Suprapubic skin (tissue), 4 donors: ENCODE measurements at places on chromosomes 5 and 9.

- DNase-seq = no peak
Measured at GRCh38 chr9:125438506-125439433, 177.1 kb downstream of the GAPVD1 start.

DNA sequence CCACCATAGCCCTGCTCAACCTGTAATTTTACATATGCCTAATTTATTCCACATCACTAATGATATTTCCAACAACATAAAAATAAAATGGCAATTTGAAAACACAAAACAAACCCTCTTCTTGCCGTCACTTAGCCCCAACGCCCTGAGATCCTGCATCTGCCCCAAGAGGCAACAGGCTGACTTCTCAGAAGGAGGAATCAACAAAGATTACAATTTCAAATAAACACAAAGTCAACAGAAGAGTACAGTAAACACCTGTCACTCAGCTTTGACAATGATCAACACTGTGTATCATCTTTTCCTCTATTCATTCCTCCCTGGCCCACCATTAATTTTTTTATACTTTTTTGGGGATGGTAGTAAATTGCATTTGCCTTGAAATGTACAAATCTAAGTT lies 19.8 kb downstream of the EPB41L4B start:
- no peak for DNase-seq

- no peak for DNase-seq
Measured at GRCh38 chr5:166369807-166370206, 1921.6 kb upstream of the WWC1 start.

- DNase-seq = no peak
Measured at GRCh38 chr5:89036166-89036565, 153.2 kb upstream of the MEF2C start.

DNA sequence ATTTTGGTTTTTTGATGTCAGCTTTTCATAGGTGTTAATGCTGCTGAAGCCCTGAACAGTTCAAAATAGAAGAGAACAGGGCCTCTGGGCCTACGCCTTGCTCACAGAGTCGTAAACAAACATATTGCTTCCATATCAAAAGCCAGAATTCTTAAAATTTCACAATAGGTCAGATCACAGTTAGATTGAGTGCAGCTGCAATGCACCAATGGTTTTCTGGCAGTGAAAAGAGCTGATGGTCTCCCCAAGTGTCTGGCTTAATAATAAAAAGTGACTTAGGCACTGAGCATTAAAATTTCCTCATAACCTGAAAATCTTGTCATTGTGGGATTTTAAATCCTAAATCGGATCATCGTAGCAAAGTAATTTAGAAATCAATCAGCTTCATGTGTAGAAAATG lies 493.0 kb downstream of the CAAP1 start:
- DNase-seq = no peak

- no peak for DNase-seq
Measured at GRCh38 chr5:2013301-2014057, 130.8 kb upstream of the IRX4 start.

DNA sequence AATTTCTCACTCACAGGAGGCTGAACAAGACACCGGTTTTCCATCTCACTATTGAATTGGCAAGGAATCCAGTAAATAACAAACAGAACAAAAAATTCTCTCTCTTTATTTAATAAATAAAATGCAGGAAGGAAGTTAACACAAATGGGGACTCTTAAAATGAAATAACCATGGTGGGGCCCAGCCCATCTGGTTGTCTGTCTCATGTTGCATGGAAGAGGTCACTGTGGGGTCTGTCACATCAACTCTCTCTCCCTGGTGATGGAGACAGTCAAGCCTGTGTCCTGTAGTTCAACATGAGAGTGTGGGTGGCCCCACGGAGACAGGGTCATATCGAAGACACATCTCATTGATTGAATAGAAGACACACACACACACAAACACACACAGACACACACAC lies 297.7 kb downstream of the IRX2 start:
- no peak for DNase-seq

GRCh38 chr5:43608406-43608805 lies 5.4 kb downstream of the NNT start:
- no peak for DNase-seq

DNA sequence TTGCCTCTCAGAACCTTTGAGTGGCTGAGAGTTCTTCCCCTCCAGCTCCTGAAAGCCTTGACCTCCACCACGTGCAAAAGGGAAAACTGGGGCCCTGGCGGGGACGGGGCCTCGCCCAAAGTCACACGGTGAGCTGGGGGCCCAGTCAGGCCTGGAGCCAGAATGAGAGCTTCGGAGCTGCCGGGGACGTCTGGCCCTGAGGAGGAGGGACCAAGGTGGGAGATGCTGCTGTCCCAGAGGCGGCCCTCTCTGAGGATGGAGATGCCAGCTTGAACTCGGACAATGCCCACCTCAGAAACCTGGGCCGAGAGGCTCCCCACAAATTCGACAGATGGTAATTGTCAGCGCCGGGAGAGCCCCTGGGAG lies 643 bp downstream of the AK8 start:
- DNase-seq = no peak

DNA sequence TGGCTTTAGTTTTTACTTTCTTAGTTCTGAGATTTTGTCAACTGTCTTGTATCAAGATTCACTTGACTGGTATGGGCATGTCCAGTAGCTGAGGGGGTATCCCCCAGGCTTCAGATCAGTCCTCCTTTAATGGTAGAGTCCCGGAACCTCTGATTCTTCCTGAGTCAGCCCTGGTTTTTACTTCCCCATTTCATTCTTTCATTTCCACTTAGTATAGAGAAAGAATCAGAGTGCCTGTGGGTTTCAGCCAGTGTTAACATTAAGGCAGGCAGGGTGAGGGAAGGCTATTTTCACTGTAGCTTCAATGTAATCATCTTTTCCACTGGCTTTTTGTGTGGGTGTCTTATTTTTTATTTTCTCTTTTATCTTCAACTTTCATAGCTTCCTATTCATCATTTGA lies 8.3 kb upstream of the COMMD10 start:
- DNase-seq = no peak

- DNase-seq = no peak
Measured at GRCh38 chr9:81321551-81321950, 367.8 kb downstream of the TLE1 start.

- no peak for DNase-seq
Measured at GRCh38 chr9:19698960-19699359, 89.9 kb downstream of the SLC24A2 start.

- no peak for DNase-seq
Measured at GRCh38 chr5:16061163-16061562, 118.4 kb downstream of the MARCHF11 start.

- DNase-seq = no peak
Measured at GRCh38 chr9:73371801-73372200, 220.1 kb downstream of the ANXA1 start.

DNA sequence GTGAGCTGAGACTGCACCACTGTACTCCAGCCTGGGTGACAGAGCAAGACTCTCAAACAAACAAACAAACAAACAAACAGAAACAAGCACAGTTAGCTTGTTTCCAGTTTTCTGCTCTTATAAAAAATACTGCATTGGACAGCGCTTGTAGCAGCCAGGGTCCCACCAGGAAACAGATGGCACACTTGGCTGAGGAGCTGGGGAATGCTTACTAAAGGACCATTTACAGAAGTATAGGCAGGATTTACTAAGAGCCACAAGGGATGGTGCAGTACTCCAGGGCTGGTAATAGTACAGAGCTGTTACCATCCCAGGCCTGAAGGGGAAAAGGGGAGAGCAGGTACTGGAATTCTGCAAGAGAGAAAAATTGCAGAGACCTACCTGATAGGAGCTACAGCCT lies 5.2 kb upstream of the ANKS6 start:
- no peak for DNase-seq

DNA sequence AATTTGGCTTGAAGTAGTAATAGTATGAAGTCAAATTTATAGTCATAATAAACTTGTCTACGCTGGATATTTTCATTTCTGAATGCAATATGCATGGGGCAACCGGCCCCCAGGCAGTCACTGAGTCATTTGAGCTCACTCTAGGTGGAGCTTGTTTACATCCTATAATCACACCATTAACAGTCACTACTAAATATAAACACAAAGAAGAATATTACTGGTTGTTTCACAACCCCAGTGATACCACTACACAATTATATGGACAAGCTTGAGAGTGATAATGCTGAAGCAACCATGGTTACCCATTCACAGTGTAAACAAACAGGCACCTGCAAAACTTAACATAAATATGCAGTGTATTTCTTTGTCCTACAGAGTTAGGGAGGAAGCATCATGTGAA lies 68.7 kb downstream of the MARCHF3 start:
- DNase-seq = no peak

DNA sequence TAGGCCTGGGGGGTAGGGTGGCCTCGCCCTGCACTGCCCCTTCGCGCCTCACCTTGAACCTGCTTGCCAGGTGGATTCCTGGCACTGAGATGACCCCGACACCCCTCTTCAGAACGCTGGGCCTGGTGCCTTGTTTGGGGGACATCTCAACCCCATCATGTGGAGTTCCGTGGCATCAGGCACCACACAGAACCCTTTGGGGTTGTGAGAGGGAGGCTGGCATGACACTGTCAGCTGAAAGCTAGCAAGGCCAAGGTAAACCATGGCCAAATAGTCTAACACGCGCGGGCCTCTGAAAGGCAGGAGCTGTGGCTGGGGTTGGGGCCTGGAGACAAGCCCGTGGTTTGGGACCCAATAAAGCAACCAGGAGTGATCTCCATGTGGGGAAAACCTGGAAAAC lies 163.2 kb downstream of the FSTL4 start:
- DNase-seq = no peak

- no peak for DNase-seq
Measured at GRCh38 chr5:54689411-54690251, 172.1 kb downstream of the SNX18 start.

DNA sequence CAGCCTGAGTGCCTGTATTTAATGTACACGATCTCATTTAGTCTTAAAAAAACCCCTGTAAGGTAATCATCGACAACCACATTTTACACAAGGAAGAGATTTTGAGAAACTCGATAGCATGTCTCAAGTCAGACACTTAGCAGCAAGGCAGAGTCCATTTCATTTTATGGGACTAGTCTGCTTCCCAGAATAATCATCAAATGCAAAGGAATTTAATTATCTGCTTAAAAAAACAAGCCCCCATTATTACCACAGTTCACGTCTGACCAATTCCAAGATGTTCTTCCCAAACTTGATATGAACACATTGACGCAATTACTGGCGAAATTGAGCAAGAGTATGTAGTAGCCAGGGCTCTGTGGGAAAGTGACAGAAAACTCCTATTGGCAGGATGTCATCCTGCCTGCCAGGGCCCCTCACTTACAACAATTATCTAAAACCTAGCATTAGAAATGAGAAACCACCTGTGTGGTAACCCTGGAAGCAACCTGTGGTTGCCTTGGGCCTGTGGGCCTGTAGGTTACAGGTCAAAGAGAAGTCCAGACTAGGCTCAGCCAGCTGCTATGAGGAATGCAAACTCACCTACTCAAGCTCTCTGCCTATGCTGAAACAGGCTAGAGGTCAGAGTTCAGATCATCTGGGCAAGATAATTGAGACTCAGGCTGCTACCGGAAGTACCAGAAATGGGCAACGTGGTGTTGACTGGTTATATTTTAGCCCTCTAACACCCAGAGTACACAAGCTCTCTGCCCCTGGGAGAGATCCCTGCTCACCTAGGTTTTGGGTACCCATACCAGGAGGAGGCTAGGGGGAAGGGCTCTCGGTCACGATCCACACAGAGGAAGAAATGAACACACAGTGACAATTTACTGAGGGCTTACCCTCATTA lies 1.6 kb downstream of the B4GALT1 start:
- DNase-seq = no peak

- DNase-seq = no peak
Measured at GRCh38 chr5:74594137-74595040, 46.1 kb downstream of the ENC1 start.

DNA sequence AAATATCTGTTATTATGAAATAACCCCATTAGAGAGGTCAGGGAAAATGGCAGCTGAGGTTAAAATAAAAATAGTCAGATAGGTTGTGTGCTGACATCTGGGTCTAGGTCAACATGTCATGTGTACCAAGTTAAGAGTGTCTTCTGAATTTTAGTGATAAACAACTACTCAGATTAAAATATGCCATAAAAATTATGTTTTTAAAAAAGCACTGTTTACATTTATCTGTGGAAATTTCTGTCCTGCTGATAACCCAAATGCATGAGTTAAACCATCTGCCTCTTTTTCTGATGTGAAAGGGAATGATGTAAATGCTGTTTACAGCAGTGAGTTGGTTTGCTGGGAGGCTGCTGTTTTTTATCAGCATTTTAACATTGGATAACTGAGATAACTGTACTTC lies 361.2 kb upstream of the TARS1 start:
- DNase-seq = no peak

DNA sequence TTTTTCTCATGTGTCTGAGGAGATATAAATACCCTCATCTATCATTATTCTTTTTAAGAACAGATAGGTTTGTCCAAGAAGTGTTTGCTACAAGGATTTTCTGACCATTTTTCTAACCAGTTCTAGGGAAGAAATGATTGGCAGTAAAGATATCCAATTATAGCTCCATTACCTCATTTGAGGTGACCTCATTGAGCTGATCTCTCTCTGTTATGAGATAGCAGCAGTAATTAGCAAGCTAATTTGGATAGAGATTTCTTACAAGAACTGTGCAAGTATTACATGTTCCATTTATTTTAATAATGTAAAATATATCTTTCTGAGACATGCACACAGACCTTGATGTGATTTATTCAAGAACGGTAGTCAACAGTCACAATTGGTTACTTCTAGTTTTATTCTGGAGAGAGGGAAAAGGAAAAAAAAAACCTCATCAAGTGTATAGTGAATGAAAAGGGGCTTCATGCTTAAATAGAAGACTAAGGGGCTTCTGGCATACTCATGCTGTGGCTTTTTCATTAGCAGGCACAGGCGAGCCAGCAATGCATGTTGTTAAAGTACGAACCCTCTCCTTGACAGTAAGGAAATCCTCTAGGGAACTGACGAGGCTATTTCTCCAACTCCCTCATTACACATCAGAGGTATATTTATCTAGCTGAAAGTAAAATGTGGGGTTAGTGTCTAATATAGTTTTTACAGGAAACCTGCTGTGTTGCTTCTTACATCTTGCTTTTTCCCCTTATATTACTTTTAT lies 127.3 kb downstream of the NUDT12 start:
- no peak for DNase-seq

- no peak for DNase-seq
Measured at GRCh38 chr5:28523888-28524635, 1485.7 kb upstream of the CDH9 start.

- DNase-seq = no peak
Measured at GRCh38 chr9:34154057-34154456, 24.8 kb upstream of the UBAP1 start.

DNA sequence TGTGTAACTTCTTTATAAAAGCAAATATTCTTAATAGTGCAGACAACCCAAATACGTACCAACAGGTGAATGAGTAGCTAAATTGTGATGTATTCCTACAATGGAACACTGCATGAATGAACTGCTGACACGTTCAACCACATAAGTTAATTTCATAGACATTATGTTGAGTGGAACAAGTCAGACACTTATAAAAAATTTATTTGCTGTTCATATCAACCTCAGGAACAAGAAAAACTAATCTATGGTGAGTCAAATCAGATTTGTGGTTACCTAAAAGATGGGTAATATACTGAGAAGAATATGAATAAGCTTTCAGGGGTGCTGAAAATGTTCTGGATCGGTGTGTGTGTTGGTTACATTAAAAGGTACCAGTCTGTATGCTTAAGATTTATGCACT lies 35.7 kb downstream of the INVS start:
- no peak for DNase-seq

GRCh38 chr5:43017428-43017815 lies 22.7 kb downstream of the ANXA2R start:
- no peak for DNase-seq

GRCh38 chr9:87109851-87110250 lies 162.5 kb upstream of the GAS1 start:
- no peak for DNase-seq

GRCh38 chr5:74521401-74521800 lies 119.1 kb downstream of the ENC1 start:
- no peak for DNase-seq
